GM10248 (cell line): ENCODE measurements at places on chromosomes 7 and 10.
A peak's percentile ranks its signal among the peaks of the same experiment; 100 is the strongest.

DNA sequence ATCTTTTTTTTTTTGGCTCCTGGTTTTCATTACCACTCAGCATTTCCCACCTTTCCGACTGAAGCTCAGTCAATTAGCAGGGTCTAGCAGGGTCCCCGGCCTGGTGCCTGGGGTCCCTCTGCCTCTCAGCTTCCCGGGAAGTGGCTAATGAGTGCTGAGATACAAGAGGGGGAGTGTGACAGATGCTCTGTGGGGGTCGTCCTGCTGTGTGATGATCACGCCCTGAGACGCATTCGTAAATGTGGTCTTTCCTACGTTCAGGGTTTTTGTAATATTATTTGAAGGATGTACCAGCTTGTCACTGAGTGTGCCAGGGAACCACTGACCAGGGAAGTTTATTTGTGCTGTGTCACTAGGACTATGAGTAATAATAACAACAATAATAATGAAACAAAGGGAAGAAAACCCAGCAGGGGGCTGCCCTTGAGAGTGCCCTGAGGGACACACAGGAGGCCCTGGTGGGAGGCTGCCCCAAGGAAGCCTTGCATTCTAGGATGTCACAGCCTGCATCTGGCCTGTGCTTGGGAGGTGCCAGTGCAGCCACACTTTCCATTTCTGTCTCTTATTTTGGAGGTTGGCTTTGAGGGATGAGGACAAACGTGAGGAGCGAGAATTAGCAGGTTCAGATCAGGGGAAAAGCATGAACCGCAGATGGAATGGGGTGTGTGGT lies 337.8 kb downstream of the ADARB2 start:
- DNase-seq = no peak

- no peak for DNase-seq
Observed at GRCh38 chr7:18509481-18509880, 13.9 kb downstream of the HDAC9 start.

- DNase-seq = no peak
Observed at GRCh38 chr7:92815412-92815811, 21.0 kb downstream of the CDK6 start.

DNA sequence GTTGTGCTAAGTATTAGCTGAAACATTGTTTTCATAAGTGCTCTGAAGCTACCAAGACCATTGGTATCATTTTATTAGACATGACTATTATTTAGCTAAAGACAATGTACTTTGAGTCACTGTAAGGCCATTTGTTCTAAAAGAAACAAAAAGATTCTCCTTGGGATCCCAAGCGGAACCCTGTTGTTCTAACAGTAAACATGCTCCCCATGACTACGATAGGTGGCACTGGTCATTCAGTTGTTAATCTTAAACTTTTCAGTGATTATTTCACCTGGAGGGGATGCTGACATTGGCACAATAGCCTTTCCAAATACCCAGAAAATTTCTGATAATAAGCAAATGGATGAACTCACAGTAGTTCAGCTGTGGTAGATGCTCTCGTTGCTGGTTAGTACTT lies 715.0 kb downstream of the AUTS2 start:
- no peak for DNase-seq

DNA sequence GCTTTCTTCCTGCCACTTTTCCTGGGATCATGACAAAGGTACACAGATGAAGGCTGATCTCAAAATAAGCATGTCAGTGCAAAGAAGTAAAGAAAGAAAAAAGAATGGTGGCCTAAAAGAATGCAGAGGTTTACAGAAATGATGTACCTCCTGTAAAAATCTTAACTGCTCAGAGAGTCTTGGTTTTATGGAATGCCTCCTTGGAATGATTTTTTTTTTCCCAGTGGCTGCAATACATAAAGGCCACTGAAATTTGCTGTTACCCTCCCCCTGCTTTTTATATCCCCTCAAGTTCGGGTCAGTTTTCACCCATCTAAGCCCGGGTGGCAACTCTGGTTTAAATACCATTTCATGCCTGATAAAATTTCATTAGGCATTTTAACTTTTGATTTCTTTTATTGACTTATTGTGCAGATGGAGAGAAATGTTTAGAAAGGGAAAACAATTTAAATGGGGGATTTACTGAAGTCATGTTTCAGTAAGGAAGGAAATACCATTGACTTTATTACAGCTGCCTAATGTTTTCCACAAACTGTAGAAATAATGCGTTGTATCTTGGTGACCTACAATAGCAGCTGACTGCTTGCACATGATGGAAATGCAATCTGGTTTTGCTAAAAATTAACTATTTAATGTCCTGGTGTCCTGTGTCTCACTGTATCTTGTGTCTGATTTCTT lies 102.5 kb downstream of the SAMD9 start:
- no peak for DNase-seq

GRCh38 chr7:21942955-21943354 lies 2.7 kb downstream of the CDCA7L start:
- DNase-seq = no peak

DNA sequence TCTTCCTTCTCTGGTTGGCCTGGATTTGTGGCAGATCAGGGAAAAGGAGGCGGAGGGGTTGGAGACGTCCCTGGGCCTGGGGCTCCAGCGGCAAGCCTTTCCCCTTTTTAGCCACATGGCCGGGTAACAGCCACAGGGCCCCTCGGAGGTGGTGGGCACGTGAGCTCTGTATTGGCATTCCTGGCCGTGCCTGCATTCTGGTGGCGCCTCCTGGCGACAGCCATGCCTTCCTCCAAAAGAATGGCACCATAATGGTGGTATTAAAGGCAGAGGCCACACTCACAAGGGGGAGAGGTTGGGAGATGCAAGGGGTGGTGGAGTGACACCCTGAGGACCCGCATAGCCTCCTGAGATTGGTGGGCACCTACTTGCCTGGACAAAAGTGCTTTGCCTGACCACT lies 3.0 kb upstream of the AQP1 start:
- no peak for DNase-seq

DNA sequence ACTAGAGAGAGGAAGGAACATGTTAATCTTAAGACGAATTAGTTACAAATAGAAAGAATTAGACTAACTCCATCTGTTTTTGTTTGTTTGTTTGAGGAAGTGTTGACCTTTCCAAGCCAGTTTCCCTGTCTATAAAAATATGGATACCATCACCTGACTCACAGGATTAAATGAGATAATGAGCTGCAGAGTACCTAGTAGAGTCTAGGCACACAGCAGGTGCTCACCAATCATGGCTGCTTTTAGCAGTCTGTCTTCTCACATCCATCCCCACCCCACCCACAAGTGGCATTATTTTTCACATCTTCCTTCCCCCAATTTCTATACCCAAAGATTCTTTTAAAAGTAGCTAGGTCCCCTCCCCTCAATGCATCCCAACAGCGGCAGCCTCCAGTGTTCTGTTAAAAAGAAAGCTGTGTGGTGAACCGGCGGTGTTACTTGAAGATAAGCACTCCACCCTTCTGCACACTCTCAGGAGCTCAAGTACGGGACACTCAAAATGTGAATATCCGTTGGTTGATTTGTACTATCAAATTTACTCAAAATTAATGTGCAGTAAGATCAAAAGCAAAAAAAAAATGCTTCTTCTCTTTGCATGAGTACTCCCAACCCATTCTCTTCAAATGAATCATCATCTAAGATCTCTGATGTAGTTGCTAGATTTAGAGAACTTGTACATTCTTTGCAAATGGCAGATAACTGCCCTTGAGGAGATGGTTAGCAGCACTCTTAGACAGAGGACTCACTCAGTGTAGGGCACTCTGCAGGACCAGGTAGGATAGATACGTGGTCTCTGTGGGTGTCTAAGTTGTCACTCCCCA lies 145.4 kb upstream of the ASAH2 start:
- peak; percentile 42 for DNase-seq

DNA sequence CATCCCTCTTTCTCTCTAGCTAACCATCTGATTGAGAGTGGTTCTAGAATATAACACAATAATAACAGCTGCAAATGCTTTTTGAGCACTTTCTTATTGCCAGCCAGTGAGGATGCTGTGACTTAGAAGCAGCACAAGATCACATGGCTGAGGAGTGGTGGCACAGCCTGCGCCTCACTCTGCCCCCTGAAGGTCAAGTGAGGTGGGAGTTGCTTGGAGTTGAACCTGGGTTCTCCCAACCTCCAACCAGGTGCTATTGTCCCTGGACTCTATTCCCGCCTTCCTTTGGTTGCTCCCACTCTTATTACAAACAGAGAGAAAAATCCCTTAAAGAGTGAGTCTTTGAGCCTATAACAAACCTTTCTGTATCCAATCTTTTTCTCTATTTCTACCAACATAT lies 280.3 kb upstream of the PODXL start:
- DNase-seq = no peak

DNA sequence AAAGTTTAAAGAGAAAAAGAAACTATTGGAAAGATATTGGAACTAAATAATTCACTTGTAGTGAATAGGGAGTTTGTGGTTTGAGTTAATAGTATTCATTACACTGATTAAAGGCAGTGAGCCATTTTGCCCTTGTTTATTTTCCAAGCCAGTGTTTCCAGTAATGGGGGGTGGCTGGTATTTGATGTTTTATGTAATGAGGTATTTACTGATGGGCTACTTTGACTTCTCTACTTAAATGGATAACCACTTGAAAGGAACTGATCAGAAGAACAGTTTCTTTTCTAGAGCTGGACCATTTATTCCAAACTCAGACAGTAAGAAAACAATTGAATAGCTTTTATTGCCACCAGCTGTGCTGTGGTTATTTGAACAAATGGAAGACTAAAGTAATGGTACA lies 227.0 kb upstream of the HDAC9 start:
- no peak for DNase-seq

DNA sequence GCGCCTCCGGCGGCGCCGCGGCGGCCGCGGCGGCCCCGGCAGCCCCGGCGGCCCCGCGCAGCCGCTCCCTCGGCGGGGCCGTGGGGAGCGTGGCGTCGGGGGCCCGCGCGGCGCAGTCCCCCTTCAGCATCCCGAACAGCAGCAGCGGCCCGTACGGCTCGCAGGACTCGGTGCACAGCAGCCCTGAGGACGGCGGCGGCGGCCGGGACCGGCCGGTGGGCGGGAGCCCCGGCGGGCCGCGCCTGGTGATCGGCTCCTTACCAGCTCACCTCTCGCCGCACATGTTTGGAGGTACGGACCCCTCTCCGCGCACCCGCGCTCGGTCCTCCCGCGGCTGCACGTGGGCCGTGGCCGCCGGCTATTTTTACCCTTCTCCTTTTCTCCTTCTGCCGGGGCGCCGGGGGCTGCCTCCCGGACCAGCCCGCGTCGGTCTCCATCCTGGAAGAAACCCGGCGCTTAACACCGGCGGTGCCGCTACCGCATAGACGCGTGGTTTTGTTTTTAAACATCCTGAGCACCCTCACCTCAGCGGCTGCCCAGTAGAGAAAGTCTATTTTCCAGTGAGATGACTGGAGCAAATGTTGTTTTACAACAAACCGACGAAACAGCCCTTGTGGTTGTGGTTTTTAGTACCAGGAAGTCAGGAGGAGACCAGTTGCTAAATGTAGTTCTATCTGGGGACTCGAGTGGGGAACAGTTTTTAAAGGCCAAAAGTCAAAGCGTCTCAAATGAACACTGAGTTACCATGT lies 1.3 kb downstream of the ZNRF2 start:
- DNase-seq = peak; percentile 25

DNA sequence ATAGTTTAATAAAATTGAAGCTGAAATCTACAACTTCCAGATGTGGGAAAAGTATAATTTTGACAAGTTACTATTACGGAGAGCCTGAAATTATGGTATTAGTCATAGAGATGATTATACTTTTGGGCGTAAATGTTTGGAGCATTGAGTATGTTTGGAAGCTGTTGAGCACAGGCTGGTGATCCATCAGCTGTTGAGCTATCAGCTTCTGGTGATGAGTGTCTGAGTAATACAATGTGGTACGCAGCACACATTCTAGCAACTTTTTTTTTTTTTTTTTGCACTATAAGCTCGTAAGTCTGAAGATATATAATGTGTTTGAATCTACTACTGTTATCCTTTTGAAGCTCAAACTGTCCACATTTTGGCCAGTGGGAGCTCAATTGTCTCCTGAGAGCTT lies 123.4 kb downstream of the ATE1 start:
- no peak for DNase-seq

GRCh38 chr7:89826121-89826520 lies 328.1 kb upstream of the STEAP1 start:
- DNase-seq = no peak

- DNase-seq = no peak
Observed at GRCh38 chr10:9229702-9230244, 1175.3 kb downstream of the GATA3 start.

GRCh38 chr7:122988333-122988732 lies 7.2 kb downstream of the TAS2R16 start:
- no peak for DNase-seq

DNA sequence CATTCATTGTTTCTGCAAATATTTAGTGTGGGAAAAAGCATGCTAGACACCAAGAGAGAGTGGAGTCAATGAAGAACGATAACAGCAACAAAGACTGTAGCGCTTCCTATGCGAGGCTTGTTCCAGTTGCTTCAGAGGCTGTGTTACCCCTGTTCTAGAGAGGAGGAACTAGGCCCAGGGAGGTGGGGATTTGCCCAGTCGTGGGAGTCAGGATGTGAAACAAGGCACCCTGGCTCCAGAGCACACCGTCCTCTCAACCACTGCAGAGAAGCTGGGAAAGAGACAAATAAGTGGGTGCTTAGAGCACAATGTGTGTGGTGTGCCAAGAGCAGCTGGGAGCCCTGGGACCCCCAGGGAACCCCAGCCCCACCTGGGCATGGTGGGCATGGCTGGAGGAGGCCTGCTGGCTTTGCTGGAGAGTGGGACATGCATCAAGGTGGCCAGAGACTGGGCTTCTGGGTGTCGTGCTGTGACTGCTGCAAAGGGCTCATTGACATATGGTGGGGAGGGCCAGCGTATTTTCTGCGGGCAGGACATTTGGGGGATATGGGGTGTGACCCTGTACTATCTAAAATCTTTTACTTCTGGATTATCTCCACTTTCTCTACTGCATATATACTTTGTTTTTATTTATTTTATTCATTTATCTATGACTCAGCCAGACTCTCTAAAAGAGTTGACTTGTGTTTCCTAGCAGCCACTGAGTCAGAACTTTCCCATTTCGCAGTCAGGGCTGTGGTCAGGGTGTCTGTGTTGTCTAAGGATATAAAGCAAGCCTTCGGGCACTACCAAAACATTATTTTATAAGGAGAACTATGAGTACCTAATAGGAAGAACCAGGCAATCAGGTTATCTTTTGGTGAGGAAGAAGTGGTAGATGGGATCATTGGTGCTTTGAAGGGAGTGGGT lies 95.4 kb downstream of the TCF7L2 start:
- no peak for DNase-seq

DNA sequence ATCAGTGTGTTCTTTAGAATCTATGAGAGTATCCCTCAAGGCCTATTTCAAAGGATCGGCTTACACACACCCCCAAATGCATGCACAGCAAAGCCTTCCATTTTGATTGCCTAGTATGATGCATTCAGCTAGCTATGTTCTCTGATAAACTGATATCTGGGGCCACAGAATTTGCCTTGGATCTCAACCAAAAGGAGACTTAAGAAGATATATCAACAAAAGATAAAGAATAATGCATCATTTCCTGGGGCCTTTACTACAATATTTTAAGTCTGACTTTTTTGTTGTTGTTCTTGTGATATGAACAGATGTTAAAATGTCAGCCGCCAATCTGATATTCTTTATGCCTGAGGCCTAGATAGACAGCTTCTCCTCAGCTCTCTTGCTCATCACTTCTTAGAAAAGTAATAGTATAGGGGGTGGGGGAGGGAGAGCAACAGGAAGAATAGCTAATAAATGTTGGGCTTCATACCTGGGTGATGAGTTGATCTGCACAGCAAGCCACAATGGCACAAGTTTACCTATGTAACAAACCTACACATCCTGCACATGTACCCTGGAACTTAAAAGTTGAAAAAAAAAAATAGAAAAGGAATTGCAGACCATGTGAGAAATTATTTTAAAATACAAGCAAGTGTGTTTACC lies 792.9 kb upstream of the GHITM start:
- no peak for DNase-seq
